ENCODE measurements at places on chromosomes 5 and 9. TPM values are rescaled to one million over a fixed set of nuclear protein-coding genes. Genes with fewer than 3 reads are reported as not detected.
A peak's percentile ranks its signal among the peaks of the same experiment; 100 is the strongest.

DNA sequence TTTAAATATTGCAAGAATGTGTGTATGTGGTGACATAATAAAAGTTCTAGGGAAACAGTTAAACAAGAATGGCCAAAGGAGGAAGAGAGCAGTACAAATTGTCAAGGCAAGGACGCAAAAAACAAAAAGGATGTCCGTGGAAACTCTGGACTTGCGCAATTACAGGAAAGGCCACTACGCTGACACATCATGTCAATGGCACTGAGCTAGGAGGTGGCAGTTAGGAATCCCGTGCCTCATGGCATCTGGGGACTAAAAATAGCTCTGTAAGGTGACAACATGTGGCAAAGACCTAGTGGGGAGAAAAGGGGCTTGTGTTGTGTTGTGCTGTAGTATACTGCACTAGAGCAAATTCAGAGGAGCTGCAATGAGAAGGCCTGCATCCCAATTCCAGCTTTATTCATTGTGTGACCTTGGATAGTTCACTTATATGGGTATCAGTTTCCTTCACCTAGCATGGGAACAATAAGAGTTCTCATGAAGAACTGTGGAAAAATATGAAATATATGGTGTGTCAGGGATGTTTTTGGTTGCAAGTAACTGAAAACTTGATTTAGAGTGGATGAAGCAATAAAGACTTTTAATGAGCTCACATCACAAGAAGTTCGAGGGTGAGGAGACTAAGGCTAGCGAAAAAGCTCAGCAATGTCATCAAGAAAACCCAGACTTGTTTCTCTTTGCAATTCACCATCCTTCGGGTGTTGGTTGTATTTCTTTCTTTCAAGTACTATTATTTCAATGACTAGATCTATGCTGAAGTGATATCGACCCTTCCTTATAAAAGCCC, 124.1 kb upstream of the STC2 start:
- DNase-seq = no peak

GRCh38 chr5:33340195-33340594, 100.6 kb upstream of the TARS1 start:
- peak; percentile 20 for DNase-seq

- no peak for DNase-seq
These were observed 18.8 kb downstream of the SMIM32 start for GRCh38 chr5:136174021-136174659.

DNA sequence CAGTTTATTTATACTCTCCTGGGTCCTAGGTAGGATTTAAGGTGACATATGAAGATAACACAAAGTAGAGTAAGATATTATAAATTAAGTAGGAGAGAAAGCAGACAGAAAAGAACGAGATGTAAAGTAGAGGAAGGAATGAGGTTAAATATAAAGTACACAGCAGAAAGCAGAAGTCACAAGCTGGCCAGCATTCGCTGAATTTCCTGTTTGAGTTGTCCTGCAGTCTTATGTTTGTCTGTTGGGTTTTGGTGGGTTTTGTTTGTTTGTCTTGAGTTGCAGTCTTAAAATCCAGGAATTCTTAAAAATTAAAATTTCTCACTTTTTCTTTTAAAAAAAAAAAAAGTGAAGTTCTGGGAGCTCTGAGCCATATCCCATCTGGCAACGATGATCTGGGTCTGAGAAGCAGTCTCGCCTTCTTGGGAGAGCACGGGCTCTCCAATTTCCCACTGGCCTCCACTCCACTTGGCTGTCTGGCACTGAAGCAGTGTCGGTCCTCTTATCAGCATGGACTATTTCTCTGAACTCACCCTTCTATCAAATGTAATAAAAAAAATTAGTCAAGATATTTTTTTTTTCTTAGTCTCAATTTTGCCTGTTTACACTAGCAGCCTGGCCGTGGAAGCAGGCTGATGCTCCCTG, 2.0 kb downstream of the S100Z start:
- DNase-seq = no peak

DNA sequence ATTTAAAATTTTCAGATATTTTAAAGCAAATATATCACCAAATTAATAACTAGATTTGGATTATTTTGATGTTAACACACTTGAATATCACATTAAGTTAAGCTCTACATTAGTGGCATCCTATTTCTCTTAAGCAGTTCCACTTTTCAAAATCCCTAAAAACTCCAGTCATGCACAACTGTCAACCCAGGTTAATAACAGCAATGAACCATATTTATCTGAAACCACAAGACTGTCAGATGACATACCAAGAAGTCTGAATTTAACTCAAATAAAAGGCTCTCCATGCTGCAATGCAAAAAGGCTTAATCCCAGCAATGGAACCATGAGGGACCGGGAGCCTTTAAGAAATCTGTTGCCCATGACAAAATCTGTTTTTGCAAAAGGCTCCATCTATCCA, 27.5 kb downstream of the FNIP1 start:
- DNase-seq = no peak

DNA sequence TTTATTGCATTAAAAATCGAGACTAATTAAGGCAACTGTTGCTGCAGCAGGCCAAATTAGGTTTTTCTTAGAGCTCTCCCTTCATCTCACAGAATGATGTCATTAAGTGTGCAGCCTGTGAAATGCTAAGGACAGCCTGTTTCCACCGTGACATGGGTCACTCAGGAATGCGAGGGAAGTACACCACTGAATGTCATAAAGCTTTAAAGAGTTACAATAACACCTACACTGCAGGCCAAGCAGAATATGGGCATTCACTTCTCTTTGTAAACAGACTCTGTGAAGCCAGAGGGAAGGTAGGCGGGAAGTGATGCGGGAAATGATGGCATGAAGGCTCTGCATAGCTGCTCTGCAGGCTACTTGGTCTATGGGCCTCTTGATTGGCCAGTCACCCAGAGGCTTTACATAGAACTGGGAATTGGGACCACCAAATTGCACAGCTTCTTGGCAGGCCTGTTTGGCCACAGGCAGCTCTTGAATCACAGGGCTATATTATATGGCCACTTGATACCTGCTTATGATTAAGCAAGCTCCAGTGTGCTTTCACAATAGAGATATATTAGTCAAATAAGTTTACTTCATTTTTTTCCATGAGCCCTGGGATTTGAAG, 28.4 kb upstream of the AOPEP start:
- no peak for DNase-seq

DNA sequence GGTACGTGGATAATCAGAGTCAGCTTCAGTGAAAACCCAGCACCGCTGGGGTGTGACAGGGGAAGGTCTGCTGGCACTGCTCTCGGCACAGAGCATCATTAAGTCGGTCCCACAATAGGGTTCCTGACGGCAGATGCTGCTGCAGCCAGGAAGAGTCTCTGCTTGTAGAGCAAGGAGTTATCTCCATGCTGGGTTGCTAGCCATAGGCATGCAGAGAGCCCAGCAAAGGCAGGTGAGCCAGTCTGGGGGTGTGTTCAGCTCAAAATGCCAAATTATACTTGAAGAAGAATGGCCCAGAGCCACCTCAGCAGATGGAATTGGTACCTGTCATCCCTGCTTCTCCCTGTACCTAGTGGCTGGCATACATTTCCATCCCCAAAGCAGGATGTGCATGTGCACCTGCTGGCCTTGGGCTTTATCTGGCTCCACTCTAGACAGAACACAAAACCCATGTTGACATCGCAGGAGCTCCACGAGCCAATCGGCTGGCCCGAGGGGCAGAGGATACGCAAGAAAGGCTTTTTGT, 100.8 kb downstream of the WDR41 start:
- no peak for DNase-seq

- DNase-seq = no peak
These were observed 69.4 kb downstream of the RAPGEF1 start for GRCh38 chr9:131670247-131671132.

- DNase-seq = peak; percentile 73
These were observed 231.0 kb downstream of the CDK5RAP2 start for GRCh38 chr9:120348951-120349429.

GRCh38 chr5:107533910-107534876, 136.5 kb downstream of the EFNA5 start:
- no peak for DNase-seq

GRCh38 chr5:58944221-58944620, 361.3 kb downstream of the RAB3C start:
- DNase-seq = no peak

- DNase-seq = no peak
These were observed 5.7 kb upstream of the LARP1 start for GRCh38 chr5:154749491-154749890.

- peak; percentile 9 for DNase-seq
These were observed 111.2 kb downstream of the ADAMTS2 start for GRCh38 chr5:179233909-179234562.

GRCh38 chr9:120878188-120879130, 1.5 kb upstream of the PHF19 start:
- DNase-seq = no peak

GRCh38 chr9:136323371-136323789, 4.0 kb upstream of the GPSM1 start:
- DNase-seq = no peak

DNA sequence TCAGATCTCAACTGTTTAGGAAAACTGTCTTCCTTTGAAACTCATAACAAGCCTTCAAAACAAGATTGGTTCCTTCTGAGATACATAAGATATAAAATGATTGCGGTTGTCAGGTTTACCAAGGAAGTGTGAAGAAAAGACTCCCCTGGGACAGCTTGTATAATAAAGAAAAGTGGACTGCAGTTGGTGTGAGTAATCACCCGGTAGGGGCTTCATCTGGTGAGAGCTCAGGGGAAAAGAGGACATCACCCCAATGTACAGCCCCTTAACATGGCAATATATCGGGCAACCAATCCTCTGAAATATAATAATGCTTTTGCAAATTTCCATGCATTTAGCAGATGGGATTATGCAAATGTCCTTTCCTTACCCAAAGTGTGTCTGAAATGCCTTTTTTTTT, 216.5 kb upstream of the KLF9 start:
- DNase-seq = no peak

- DNase-seq = no peak
These were observed 14.4 kb downstream of the SHB start for GRCh38 chr9:38054653-38055052.

DNA sequence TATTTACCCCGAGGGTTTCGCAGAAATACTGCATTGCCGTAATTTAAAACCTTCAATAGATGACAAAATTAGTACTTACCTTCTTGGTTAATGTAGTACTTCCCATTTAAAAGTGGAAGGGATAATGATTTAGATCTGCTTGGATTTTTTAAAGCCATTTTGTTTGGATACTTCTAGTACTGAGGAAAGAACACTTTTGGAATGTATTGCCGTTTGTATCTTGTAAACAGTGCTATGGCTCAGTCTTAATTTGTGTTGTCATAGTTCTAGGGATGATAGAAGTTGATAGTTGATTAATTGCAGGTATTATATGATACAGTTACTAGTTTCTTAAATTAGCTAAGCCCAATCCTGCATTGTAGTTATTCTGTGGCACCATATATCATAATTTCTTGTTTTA, 33.1 kb downstream of the TNPO1 start:
- no peak for DNase-seq

DNA sequence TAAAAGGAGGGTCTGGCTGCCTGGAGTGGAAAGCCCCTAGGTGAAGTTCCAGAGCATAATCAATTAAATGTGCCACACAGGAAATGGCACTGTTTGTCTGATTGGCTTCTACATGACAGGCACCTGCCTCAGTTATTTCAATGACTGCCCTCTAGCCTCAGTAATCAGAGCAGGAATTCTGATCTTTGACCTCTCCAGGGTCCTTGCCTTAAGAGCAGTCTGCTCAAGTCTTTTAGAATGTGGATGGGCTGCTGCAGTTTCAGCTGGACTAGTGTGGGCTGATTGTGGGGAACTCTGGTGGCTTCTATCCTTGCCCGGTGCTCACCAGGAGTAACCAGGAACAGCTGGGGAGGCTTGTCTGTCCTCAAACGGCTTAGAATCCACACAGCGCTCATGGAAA, 98.9 kb downstream of the LIX1 start:
- DNase-seq = no peak

- no peak for DNase-seq
These were observed 1974.8 kb downstream of the EFNA5 start for GRCh38 chr5:105695941-105696340.

- DNase-seq = no peak
These were observed 169.7 kb downstream of the DTWD2 start for GRCh38 chr5:118818604-118819003.

- DNase-seq = no peak
These were observed 91.4 kb downstream of the CACNA1B start for GRCh38 chr9:137969008-137969407.

GRCh38 chr9:36867672-36868471, 166.2 kb downstream of the PAX5 start:
- no peak for DNase-seq

- DNase-seq = no peak
These were observed 2.2 kb downstream of the DUSP1 start for GRCh38 chr5:172768573-172769341.

- DNase-seq = peak; percentile 18
These were observed 271.1 kb downstream of the TRIM36 start for GRCh38 chr5:114898602-114899001.

DNA sequence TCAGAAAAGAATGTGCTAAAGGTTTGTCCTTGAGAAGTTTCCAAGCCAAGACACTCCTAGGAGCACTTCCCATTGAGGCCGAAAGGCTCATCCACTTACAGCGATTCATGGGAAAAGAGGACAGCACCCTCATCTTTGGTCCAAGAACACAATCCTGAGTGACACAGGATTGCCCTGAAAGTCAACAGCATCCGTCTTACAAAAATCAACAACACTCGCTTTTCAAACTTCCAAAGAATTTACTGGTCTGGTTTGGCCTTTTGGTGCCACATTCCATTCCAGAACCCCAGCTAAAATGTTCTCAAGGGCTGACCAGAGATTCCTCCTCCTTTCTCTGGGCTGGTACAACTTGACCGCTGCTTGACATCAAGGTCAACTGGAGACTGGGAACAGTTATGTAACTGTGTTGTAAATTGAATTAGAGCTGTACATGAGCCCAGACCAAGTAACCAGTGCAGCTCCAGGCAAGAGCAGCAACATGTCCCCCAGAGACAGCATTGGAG, 415.8 kb upstream of the PIK3R1 start:
- no peak for DNase-seq

GRCh38 chr5:65307088-65307487, 174.6 kb downstream of the ADAMTS6 start:
- no peak for DNase-seq

- DNase-seq = peak; percentile 46
These were observed 23.9 kb upstream of the CTSL start for GRCh38 chr9:87701931-87702421.

- no peak for DNase-seq
These were observed 20.2 kb downstream of the COL5A1 start for GRCh38 chr9:134661791-134662142.

Gene PCDHA12
- total RNA-seq = 10.7 TPM

Gene HK3
- 0.18 TPM for total RNA-seq

Gene TAF11L10
- not detected for total RNA-seq

Gene PRSS3
- 1.6 TPM for total RNA-seq

Gene FPGS
- 67.7 TPM for total RNA-seq

Gene PRDM9
- not detected for total RNA-seq

Gene TOR4A
- 7.3 TPM for total RNA-seq

Gene MTMR12
- total RNA-seq = 37.2 TPM

Gene NCS1
- total RNA-seq = 32.4 TPM

Gene FOXE1
- 0.05 TPM for total RNA-seq

Gene LMX1B
- 12.4 TPM for total RNA-seq

Gene EDIL3
- 48.3 TPM for total RNA-seq

Gene PKD2L2
- 0.21 TPM for total RNA-seq

Gene AHRR
- total RNA-seq = 4.5 TPM

Gene TLX3
- total RNA-seq = 0.16 TPM

Gene FOXD4L3
- total RNA-seq = not detected

Gene ARRDC1
- 48.3 TPM for total RNA-seq
